H54 (cell line): ENCODE measurements at places on chromosomes 5 and 9.
A peak's percentile ranks its signal among the peaks of the same experiment; 100 is the strongest.

- DNase-seq, result no peak
These were observed 20.3 kb downstream of the SLC45A2 start for GRCh38 chr5:33964132-33964700.

GRCh38 chr5:1156033-1156753 is 44.3 kb upstream of the SLC12A7 start:
- DNase-seq, result no peak

- DNase-seq, result no peak
These were observed 555.3 kb upstream of the PTGER4 start for GRCh38 chr5:40124367-40124766.

- no peak for DNase-seq
These were observed 82.4 kb downstream of the PTCH1 start for GRCh38 chr9:95434116-95435073.

- DNase-seq, result no peak
These were observed 101.9 kb downstream of the GADD45G start for GRCh38 chr9:89706731-89707191.

DNA sequence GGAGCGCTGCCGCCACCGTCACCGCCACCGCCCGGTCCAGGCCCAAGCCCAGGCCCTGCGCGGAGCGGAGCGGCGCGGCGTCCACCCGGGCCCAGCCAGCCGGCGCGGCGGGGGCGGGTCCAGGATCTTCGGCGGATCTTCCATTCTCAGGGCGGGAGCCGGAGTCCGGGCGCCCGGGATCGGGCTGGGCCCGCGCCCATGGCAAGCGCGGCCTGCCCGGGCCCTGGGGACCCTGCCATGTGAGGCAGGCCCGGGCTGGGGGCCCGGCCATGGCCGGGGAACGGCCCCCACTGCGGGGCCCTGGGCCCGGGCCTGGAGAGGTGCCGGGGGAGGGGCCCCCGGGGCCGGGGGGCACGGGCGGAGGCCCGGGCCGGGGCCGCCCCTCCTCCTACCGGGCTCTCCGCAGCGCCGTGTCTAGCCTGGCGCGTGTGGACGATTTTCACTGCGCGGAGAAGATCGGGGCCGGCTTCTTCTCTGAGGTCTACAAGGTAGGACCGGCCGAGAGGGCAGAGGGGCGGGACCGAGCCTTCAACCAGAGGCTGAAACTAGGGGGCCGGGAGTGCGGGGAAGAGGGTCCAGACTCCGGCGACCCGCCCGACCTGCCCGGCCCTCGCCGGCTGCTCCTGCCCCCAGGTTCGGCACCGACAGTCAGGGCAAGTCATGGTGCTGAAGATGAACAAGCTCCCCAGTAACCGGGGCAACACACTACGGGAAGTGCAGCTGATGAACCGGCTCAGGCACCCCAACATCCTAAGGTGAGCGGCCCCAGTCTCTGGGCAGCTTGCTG is 482 bp downstream of the TESK1 start:
- peak; percentile 33 for DNase-seq

- DNase-seq, result no peak
These were observed 316.1 kb downstream of the DMRT2 start for GRCh38 chr9:1366276-1366675.

DNA sequence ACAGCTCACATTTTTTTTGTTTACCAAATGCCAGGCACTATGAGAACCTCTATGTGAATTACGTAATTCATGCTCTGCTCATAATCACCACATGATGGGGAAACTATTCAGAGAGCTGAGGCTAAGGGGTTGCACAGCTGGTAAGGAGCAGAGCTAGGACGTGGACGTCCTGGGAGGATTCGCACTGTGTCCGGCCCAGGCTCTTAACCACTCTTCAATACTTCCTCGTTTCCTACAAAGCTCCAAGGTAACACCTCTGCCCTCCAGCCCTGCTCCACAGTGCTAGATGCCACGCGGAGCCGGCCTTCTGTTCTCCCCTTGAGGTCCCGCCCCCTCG is 8.7 kb downstream of the PHF19 start:
- no peak for DNase-seq

DNA sequence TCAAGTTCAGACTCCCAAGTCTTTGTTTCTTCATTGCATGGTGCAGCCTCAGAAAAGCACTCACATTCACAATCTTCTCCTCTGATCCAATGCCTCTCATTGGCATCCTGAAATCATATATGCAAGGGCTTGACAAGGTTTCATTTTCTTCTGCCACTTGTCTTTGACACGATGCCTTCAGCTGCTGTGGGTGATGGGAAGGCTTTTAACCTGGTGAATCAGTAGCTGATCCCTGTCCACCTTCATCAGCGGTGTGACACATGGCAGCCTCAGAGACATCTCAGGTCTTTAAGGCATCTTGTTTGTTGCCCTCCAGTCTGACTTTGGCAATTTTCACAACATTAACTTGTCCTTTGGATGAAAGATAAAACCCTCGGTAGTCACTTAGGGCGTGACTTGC is 147.2 kb downstream of the PRELID2 start:
- no peak for DNase-seq

GRCh38 chr9:72912476-72913381 is 40.1 kb downstream of the ALDH1A1 start:
- DNase-seq, result no peak

GRCh38 chr9:115522912-115523311 is 405.0 kb upstream of the TNC start:
- no peak for DNase-seq

- DNase-seq, result peak; percentile 35
These were observed 1.4 kb downstream of the ADAMTS12 start for GRCh38 chr5:33890131-33891032.

GRCh38 chr9:134631881-134632280 is 9.7 kb upstream of the COL5A1 start:
- DNase-seq, result no peak
